ENCODE measurements at places on chromosomes 2 and 18.

- DNase-seq, result no peak
Measured at GRCh38 chr2:234377761-234378391, 119.0 kb downstream of the ARL4C start.

DNA sequence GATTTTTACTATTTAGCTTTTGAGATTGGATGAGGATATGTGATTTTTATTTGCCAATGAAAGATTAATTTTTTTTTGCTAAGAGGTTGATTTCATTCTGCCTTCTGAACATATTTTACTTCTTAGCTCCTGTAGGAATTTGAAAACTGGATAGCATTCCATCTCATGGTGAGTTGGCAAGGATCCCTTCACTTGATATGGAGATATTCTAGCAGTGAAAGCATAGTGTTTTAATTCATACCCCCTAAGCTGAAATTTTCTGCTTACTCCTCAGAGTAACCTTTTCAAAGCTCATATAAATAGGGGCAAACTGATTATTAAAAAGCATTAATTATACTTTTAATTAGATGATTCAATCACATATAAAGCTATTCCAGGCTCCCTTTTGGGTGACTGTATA, 61.0 kb upstream of the KCNJ3 start:
- no peak for DNase-seq

DNA sequence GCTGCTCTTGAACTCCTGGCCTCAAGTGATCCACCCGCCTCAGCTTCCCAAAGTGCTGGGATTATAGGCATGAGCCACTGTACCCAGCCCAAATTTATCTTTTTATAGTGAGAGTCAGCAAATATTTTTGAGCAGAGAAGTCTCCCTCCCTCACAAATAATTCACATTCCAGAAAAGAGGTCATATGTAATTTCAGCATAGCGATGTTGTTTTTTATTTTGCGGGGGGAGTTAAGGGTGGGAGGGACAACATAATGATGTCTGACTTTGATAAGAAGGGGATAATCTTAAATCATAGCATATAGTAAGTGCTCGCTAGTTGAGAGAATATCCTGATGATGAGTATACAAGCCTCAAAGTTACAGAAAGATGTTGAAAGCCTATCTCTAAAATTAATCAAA, 1090.2 kb upstream of the ACVR2A start:
- no peak for DNase-seq

DNA sequence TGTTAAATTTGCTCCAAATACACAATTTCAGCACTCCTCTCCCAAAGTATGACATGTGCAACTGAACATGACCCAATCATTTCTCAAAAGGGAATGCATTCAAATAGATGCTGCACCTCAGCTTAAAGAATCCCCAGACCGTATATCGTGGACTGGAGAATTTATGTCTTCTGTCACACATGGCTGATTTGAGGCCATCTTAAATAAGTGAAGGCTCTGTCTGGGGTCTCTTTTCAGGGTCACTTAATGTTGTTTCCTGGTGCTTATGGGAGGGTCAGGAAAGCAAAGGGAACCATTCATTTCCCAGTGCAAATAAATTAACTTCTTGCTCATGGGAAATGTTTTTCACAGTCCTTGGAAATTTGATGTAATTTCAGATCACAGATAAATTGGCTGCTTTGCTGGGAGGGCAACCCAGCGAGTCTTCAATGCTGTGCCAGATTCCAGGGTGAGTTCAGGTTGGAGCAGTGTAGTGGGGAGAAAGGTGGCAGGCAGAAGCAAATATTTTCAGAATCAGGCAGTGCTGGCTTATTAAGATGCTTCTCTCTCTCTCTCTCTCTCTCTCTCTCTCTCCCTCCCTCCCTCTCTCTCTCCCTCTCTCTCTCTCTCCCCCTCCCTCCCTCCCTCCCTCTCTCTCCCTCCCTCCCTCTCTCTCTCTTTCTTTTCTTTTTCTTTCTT, 34.3 kb downstream of the GATA6 start:
- no peak for DNase-seq

Data from NCI-H2081 (cell line).